EL (cell line): ENCODE measurements at places on chromosomes 6 and 20.

- DNase-seq = peak; percentile 6
Observed at GRCh38 chr6:101386982-101387381, 6.5 kb upstream of the GRIK2 start.

GRCh38 chr6:69784595-69785377 is 12.0 kb downstream of the LMBRD1 start:
- DNase-seq = no peak

DNA sequence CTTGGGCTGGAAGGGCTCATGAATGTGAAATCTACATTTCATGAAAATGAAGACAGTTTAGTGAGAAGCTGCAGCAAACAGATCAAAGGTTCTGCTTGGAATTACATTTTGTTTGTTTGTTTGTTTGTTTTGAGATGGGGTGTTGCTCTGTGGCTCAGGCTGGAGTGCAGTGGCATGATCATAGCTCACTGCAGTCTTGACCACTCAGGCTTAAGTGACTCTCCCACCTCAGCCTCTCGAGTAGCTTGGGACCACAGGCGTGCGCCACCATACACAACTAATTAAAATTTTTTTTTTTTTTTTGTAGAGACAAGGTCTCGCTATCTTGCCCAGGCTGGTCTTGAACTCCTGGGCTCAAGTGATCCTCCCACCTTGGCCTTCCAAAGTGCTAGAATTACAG is 5.8 kb downstream of the DSP start:
- no peak for DNase-seq

DNA sequence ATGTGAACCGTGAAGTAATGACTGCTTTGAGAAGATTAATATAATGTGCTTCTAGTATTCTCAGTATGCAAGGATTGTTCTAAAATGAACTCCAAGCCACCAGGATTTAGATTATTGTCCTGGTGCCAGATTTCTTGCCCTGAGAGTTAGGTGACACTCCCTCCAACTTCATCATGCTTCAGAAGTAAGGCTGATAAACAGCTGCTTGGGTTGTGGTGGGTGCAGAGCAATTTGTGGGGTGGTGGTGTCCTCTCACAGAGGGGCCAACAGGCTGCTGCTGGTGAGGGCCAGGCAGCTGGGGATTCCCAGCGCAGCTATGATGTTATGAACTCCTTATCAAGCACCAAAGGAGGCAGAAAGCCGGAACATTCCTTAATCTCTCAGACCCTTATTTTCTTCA is 114.6 kb downstream of the MCHR2 start:
- DNase-seq = no peak

DNA sequence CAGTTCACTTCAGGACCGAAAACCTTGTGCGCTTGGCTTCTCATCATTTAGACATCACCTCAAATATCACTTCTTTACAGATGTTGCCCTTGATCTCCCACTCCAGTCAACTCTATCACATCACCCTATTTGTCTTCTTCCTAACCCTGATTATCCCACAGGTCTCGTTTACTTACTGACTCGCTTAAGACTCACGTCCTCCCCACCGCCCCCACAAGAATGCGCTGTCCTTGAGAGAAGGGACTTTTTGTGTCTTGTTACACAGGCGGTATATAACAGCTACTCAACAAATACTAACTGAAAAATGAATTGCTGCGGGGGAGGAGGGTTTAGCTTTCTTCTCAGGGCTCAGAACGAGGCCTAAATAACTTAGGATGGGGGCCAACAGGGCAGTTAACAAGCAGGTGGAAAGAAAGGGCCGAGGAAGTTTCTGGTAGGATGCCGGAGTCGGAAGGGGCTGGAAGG is 527 bp downstream of the TOMM34 start:
- DNase-seq = peak; percentile 72

GRCh38 chr6:34731393-34732060 is 25.8 kb upstream of the SNRPC start:
- no peak for DNase-seq

- DNase-seq = peak; percentile 3
Observed at GRCh38 chr20:20712004-20712473, 405 bp downstream of the RALGAPA2 start.
